Stimulated activated CD4-positive, alpha-beta T cell treated with anti-CD3 and anti-CD28 coated beads, Interleukin-1b, Interleukin-23, amount 100 ng/mL, for 1 hour (primary cell): ENCODE measurements at places on chromosomes 16 and 17.

GRCh38 chr17:51674579-51675255 is 414.4 kb downstream of the UTP18 start:
- no peak for DNase-seq

GRCh38 chr16:20901068-20901435 is 481 bp downstream of the LYRM1 start:
- DNase-seq, result no peak

GRCh38 chr17:10216213-10216938 is 18.0 kb upstream of the GAS7 start:
- no peak for DNase-seq

DNA sequence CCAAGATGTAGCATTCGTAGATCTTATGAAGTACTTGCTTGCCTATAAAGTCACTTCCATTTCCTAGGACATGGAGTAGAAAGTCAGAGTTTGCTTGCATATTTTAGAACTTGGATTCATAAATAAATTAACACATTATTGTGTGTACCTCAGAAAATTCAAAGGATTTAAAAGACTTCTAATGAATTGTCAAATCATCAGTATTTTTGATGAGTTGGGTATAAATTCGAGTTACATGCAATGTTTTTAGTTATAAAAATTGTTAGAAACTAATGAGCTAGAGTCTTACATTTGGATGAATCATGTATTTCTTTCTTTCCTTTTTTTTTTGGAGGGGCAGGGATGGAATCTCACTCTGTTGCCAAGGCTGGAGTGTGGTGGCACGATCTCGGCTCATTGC is 156.9 kb upstream of the KCNJ16 start:
- no peak for DNase-seq

- DNase-seq, result no peak
These were observed 47.8 kb downstream of the TNFRSF13B start for GRCh38 chr17:16923904-16924695.

DNA sequence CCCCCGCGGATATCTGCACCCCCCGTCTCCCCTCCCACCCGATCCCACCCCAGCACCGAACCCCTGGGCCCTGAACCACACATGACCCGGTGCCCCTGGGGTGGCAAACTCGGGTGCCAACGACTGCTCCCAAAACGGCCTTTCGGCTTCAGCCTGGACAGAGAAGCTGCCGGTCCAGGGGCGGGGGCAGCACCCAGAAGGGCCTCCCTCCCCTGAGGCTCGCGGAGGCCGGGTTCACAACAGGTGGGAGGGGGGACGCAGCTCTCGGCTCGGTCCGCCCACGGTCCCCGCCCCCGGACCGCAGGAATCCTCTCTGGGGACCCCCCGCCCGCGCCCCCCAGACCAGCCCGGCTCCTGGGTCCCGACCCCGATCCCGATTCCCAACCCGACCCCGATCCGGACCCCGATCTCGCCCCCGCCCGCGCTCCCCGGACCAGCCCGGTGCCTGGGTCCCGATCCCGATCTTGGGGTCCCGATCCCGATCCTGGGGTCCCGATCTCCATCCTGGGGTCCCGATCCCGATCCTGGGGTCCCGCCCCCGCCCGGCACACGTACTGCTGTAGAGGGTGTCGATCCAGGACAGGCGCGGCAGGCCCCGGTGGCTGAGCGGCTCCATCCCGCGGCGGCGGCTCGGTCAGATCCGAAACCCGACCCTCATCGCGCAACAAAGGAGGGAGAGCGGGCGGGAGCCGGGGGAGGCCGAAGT is 516 bp downstream of the ABR start:
- no peak for DNase-seq
